ENCODE measurements at places on chromosomes 7 and 10.

- DNase-seq = no peak
Observed at GRCh38 chr10:113523628-113524027, 29.2 kb upstream of the HABP2 start.

- no peak for DNase-seq
Observed at GRCh38 chr7:120785095-120785494, 72.8 kb downstream of the TSPAN12 start.

GRCh38 chr10:87613751-87614150 lies 45.9 kb upstream of the PAPSS2 start:
- DNase-seq = no peak

- no peak for DNase-seq
Observed at GRCh38 chr7:28177836-28178235, 2.8 kb downstream of the JAZF1 start.

GRCh38 chr10:75726522-75727483 lies 295.4 kb downstream of the LRMDA start:
- DNase-seq = no peak

Measured in mammary epithelial cell (primary cell).